ENCODE measurements at places on chromosomes 13 and 19.
A peak's percentile ranks its signal among the peaks of the same experiment; 100 is the strongest.

DNA sequence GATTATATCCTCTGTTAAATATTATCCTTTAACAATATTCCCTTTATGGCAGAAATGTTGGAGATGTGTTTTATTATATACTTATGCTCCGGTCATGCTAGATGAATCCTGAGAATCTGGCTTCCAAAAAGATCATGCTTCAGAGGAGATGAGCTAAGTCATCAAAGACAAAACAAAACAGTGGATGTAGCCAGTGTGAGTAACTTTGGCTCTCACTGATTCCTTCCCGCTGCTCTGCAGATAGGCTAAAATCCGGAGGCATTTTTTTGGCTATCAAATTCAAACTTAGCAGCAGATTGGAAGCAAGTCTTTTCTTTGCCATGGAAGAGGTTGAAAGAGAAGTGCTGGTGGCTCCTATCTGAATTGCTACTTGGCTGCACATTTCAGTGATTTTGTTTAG, 295.9 kb downstream of the GPC6 start:
- no peak for DNase-seq

DNA sequence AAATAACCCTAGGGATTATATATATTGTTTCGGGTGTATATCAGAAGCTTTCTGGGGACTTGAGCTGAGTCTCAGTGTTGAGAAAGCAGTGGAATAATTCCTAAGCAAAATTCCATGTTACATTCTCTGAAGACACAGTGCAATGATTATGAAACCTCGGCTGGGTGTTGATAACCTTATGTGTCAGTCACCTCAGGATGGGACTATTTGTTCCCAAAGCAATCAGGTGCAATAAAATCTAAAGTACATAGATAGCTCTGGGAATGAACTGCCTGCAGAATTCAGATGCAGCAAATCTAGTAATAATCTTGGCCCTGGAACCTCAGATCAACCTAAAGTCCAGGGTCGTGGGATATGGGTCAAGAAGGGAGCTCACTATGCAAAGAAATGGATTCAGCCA, 53.0 kb downstream of the EDNRB start:
- no peak for DNase-seq

DNA sequence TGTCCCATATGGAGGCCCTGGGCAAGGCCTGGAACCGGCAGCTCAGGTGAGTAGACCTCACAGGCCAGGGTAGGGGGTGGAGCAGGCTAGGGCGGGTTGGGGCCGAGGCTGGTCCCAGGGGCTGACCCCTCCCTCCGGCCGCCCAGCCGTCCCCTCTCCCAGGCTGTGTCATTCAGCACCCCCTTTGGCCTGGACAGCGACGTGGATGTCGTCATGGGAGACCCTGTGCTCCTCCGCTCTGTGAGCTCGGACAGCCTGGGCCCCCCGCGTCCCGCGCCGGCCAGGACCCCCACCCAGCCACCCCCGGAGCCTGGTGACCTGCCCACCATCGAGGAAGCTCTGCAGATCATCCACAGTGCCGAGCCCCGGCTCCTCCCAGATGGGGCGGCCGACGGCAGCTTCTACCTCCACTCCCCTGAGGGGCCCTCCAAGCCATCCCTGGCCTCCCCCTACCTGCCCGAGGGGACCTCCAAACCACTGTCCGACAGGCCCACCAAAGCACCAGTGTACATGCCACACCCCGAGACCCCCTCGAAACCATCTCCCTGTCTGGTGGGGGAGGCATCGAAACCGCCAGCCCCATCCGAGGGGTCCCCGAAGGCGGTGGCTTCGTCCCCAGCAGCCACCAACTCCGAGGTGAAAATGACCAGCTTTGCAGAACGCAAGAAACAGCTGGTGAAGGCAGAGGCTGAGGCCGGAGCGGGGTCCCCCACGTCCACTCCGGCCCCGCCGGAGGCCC, 16.0 kb downstream of the CAMSAP3 start:
- DNase-seq: no peak

- peak; percentile 80 for DNase-seq
Observed at GRCh38 chr13:73754727-73755292, 379.4 kb downstream of the KLF12 start.

- no peak for DNase-seq
Observed at GRCh38 chr13:48508011-48508410, 24.9 kb downstream of the RCBTB2 start.

DNA sequence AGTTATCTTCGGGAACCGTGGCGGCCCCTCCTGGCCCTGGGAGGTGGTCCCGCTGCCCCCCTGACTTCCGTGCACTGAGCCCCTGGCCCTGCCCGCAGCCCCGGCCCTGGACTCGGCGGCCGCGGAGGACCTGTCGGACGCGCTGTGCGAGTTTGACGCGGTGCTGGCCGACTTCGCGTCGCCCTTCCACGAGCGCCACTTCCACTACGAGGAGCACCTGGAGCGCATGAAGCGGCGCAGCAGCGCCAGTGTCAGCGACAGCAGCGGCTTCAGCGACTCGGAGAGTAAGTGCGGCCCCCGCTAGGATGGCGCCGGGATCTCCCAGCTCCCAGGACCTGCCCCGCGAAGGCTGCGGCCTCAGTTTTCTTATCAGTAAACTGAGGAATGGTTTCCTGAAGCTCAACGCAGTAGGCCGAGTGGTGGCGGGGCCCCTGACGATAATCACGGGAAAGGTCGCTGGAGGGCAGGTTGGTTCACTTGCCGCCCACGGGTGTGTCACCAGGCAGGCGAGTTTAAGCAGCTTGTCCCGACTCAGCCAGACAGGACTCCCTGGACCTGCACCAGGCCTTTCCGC, 924 bp downstream of the RGCC start:
- no peak for DNase-seq

- DNase-seq: peak; percentile 38
Observed at GRCh38 chr13:87122551-87122950, 548.6 kb upstream of the SLITRK5 start.

DNA sequence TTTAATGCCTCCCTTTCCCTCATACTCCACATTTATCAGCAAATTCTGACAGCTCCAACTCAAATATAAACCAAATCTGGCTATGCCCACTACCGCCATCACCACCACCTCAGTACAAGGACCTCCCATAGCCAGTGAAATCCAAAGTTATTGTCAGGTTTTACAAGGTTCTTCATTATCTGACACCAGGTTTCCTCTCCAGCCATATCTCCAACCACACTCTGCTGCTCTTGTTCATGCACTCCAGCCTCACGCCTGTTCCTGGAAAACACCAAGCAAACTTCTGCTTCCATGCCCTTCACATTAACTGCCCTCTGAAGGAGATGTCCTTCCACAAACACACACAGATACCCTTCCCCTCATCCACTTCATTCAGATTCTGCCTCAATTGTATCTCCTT, 102.2 kb upstream of the MIR17HG start:
- no peak for DNase-seq

GRCh38 chr13:108409730-108410129, 140.2 kb downstream of the TNFSF13B start:
- no peak for DNase-seq

- no peak for DNase-seq
Observed at GRCh38 chr13:54927538-54927937, 1898.9 kb downstream of the OLFM4 start.

DNA sequence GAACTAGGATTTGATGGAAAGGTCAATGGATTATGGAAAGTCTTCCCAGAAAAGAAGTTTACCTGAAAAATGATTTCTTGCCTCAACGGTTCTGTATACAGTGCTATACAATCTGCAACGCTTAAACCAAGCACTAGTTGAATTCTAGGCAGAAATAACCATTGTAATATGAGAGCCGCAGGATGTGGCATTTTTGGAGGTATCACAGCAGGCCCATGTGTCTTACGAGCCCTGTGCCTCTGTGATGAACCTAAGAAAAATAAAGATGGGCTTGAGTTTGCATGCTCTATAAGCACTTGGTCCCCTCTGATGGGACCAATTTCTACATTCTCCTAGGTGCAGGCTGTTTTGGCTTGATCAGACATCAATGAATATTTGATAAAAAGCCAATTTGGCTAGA, 78.7 kb upstream of the RFC3 start:
- DNase-seq: no peak

DNA sequence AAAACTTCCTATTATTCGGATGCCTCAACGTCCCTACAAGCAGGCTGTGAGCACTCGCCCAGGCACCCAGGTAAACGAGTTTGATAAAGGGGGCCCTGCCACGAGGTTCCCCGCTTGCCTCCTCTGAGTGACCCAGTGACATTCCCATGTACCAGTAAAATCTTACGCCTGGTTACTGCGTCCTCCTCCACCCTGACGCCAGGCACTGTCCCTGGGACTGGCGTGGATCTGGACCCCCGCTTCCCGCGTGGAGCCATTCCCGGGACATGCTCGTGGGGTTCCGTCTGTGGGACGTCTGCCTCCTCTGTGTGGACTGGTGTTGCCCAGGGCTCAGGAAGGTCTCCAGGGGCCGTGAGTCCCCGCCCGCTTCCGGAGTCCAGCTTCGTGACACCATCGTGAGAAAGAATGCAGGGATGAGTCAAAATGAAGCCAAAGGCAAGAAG, 407 bp upstream of the ZNF550 start:
- DNase-seq: peak; percentile 93

GRCh38 chr13:100306434-100306999, 217.6 kb downstream of the PCCA start:
- DNase-seq: no peak

- DNase-seq: peak; percentile 45
Observed at GRCh38 chr19:37654629-37655300, 500 bp downstream of the ZFP30 start.

GRCh38 chr13:93765062-93765461, 538.5 kb downstream of the GPC6 start:
- DNase-seq: no peak

- peak; percentile 82 for DNase-seq
Observed at GRCh38 chr13:59677966-59678814, 485.5 kb downstream of the DIAPH3 start.

DNA sequence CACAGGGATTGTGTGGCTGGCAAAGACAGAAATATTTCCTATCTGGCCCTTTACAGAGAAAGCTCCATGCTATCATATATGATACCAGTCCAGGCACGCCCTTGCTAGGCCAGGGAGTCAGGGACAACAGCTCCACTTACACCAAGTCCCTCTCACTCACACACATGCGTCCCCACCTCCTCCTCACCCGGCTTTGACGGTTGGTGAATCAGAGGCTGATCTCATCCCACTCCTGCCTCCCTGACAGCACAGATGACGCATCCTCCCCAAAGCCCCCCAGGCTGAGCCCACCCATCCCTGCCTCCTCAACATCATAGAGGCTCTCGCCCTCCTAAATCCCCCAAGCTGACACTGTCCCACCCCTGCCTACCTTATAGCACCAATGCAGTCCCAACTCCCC, 62.7 kb downstream of the F2RL3 start:
- DNase-seq: no peak

GRCh38 chr13:75405976-75406703, 75.8 kb downstream of the TBC1D4 start:
- DNase-seq: peak; percentile 72

- peak; percentile 52 for DNase-seq
Observed at GRCh38 chr19:48258350-48258749, 2.6 kb upstream of the CARD8 start.

DNA sequence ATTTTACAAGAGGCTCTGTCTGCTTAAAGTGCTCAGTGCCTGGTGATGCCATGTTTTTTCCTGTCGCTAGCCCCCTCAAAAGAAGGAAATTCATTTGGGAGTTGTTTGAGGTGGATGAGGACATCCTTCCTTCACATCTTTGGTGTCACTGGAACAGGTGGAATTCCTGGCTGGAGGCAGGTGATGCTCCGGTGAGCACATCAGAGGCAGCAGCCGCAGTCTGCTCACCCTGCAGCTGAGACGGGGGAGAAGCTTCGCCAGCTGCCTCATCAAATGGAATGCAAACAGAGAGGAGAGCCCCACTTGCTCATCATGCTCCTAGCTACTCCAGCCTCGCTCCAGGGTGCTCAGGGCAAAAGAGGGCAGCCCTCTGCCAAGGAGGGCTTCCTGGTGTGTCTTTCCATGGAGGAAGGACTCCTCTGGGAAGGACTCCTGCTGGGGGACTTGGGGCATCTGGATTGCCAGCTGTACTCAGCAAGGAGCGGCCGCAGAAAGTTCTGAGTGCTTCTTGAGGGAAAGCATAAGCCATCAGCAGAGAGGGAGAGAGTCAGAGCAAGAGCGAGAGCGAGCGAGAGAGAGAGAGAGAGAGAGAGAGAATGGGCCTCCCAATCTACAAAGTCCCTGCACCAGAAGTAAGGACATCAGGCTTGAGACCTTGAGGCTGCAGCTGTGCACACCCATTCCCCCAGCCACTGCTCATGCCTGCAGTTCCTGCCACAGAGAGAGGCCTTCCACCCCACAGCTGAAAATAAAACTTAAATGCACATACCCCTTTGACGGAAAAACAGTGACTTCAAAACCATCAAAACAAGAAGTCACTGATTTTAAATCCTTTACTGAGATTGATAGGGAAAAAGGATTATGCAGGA, 74.3 kb upstream of the UBL3 start:
- DNase-seq: peak; percentile 69

GRCh38 chr13:50518131-50518530, 325.4 kb downstream of the DLEU7 start:
- no peak for DNase-seq

- DNase-seq: peak; percentile 45
Observed at GRCh38 chr13:26254583-26255111, 718 bp downstream of the CDK8 start.

DNA sequence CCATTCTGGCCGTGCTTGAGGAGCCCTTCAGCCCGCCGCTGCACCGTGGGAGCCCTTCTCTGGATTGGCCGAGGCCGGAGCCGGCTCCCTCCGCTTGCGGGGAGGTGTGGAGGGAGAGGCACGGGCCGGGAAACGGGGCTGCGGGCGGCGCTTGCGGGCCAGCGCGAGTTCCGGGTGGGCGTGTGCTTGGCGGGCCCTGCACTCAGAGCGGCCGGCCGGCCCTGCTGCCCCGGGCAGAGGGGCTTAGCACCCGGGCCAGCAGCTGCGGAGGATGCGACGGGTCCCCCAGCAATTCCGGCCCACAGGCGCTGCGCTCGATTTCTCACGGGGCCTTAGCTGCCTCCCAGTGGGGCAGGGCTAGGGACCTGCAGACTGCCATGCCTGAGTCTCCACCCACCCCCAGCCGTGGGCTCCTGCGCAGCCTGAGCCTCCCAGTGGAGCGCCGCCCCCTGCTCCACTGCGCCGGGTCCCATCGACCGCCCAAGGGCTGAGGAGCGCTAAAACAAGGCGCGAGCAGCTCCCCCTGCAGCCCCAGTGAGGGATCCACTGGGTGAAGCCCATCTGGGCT, 76.5 kb downstream of the PCDH20 start:
- DNase-seq: no peak

- DNase-seq: peak; percentile 50
Observed at GRCh38 chr13:97567510-97568243, 133.7 kb downstream of the RAP2A start.

DNA sequence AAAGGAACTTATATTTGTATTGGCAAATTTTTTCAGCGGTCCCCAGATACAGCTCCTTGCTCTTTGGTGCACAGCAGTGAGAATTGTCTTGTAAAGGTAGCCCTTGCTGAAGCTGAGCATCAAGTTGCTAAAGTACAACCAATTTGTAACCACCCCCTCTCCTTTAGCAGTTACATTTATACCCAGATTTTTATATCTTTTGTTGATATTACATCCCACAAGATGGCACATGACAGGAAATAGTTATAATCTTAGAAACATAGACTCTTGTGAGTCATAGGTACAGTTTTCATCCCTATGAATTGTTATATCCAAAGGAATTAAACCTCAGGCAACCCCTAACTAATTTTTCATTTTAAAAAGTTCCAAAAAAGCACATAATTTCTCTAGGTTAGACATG, 523.0 kb upstream of the SLITRK1 start:
- peak; percentile 12 for DNase-seq

GRCh38 chr13:91302111-91302510, 45.4 kb upstream of the MIR17HG start:
- DNase-seq: no peak

All from cardiac fibroblast (primary cell).